ENCODE measurements at places on chromosomes 11 and 22.
A peak's percentile ranks its signal among the peaks of the same experiment; 100 is the strongest.

DNA sequence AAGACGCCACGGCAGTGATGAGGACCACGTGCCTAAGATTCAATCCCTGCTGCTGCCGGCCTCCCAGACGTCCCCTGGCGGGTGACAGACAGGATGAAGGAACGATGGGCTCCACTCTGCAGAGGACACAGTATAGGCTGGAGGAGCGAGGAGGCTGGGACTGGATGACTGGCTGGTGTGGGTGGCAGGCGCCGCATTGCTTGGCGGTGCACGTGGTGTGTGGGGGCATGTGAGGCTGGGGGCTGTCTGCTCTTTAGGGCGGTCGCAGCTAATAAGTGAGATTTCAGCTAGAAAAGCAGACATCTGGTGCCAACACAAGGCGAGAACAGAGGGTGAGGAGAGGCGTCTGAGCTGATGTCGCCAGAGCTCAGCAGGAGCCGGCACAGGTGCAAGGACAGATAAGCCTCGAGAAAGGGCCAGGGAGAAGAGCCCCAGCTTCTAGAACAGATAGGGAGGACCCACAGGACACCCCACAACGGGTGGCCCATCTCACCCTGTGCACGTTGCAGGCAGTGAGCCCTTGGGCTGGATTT lies 33.2 kb downstream of the TSPAN4 start:
- H3K4me3 ChIP-seq, result no peak overlapping the region
- no peak for DNase-seq
- peaks cover 7% of the 10 kb centered on the region for H3K4me1 ChIP-seq

DNA sequence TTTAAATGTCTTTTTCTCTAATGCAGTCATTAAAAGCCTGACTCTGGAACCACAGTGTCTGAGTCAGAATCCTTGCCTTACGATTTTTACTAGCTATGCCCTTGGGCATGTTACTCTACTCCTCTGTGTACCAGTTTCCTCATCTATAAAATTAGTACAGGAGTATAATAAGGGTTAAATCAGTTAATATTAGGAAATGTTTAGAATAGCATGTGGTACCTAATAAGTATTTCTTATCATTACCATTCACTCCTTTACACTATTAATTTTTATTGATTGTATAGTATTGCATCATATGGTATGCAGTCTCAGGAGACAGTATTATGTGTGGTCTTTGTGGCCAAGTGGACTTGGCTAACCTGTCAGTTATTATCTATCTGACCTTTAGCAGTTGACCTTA lies 68.2 kb downstream of the METTL15 start:
- no peaks in the 10 kb centered on the region for H3K27me3 ChIP-seq
- no peak overlapping the region for H3K4me3 ChIP-seq
- no peaks in the 10 kb centered on the region for H3K4me1 ChIP-seq

- no peaks in the 10 kb centered on the region for H3K27me3 ChIP-seq
- H3K36me3 ChIP-seq, result peaks cover 3% of the 10 kb centered on the region
- H3K4me3 ChIP-seq, result no peak overlapping the region
- H3K27ac ChIP-seq, result peak overlapping the region; percentile 47
- peaks cover 4% of the 10 kb centered on the region for H3K4me1 ChIP-seq
- no peak for DNase-seq
Measured at GRCh38 chr11:77884186-77884828, 63.4 kb downstream of the AAMDC start.

- no peak for DNase-seq
- peak within 1 kb of the TSS; percentile 82 for H3K4me3 ChIP-seq
- no peaks in the 10 kb centered on the region for H3K36me3 ChIP-seq
- H3K27ac ChIP-seq, result no peak within 1 kb of the TSS
Measured at GRCh38 chr11:35525501-35526175, at the start of gene PAMR1. PAMR1 (minus strand) TSS chr11:35525616; CDS start chr11:35525585, 31 bp downstream.

DNA sequence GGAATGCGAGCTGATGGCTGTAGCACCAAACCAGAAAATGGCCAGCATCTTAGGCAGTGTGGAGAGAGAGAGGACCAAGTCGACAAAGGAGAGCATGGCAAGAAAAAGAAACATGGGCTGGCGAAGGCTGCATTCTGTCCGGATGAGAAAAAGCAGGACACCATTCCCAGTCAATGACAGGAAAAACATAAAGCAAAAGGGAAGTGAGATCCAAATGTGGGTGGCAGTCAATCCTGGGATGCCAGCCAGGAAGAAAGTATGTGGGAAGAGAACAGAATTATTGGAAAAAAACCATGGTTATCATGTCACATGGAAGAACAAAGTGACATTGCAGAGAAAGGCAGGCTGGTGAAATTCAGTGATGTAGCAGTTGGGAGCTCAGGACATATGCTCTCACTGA lies 36.9 kb upstream of the OR56A1 start:
- H3K4me3 ChIP-seq, result no peak overlapping the region
- no peaks in the 10 kb centered on the region for H3K4me1 ChIP-seq

- H3K27me3 ChIP-seq, result peaks cover 11% of the 10 kb centered on the region
- no peak for DNase-seq
- no peak overlapping the region for H3K4me3 ChIP-seq
Measured at GRCh38 chr22:20967697-20968211, 699 bp downstream of the AIFM3 start.

- H3K4me1 ChIP-seq, result no peaks in the 10 kb centered on the region
- no peaks in the 10 kb centered on the region for H3K36me3 ChIP-seq
- H3K27ac ChIP-seq, result no peak overlapping the region
Measured at GRCh38 chr11:41431784-41432183, 27.7 kb downstream of the LRRC4C start.

DNA sequence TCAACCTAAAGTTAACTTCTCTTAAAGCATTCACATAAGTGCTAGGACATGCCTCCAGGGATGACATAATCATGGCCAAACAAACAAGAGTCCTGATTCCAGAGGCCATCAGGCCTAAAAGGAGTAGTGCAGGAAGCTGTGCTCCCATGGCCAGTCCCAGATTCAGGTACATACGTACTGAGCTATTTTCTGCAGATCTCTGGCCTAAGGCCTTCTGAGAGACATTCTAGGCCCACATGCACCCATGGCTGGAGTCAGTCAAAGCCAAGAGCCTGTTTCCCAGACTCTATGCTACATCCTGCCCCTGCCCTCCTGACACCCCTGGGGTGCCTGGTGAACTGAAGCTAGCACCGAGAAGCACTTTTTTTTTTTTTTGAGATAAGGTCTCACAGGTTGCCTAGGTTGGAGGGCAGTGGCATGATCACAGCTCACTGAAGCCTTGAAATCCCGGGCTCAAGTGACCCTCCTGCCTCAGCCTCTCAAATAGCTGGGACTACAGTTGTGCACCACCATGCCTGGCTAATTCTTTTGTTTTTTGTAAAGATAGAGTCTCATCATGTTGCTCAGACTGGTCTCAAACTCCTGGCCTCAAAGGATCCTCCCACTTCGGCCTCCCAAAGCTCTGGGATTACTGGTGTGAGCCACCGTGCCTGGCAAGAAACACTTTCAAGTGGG lies 553 bp downstream of the CD3D start:
- no peaks in the 10 kb centered on the region for H3K36me3 ChIP-seq
- no peak overlapping the region for H3K4me3 ChIP-seq
- H3K27ac ChIP-seq, result no peak overlapping the region
- H3K27me3 ChIP-seq, result peaks cover 33% of the 10 kb centered on the region

GRCh38 chr11:61779666-61780525 lies 12.5 kb downstream of the TMEM258 start:
- H3K27ac ChIP-seq, result no peak overlapping the region
- H3K27me3 ChIP-seq, result no peaks in the 10 kb centered on the region
- H3K36me3 ChIP-seq, result peaks cover 8% of the 10 kb centered on the region
- no peak overlapping the region for H3K4me3 ChIP-seq
- DNase-seq, result no peak

DNA sequence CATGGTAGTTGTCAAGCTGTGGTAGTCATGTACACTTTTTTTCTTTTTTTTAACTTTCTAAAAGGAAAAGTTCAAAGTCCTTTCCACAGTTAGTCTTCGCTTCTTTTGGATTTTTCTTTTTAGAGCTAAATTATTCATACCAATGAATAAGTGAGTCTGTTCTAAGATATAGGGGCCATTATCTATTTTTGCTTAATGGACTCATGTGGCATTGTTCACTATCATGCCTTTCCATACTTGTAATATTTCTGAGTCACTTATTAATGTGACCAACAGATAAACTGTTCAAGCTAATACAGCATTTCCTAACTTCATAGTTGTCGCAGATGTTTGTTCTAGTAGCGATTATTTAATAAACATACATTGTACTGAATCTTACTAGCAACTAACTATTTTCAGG lies 8.0 kb upstream of the B3GNT6 start:
- H3K4me3 ChIP-seq, result no peak overlapping the region
- no peak for DNase-seq
- H3K27ac ChIP-seq, result no peak overlapping the region

- H3K27me3 ChIP-seq, result no peaks in the 10 kb centered on the region
- DNase-seq, result no peak
- H3K4me1 ChIP-seq, result peaks cover 12% of the 10 kb centered on the region
- no peak overlapping the region for H3K4me3 ChIP-seq
Measured at GRCh38 chr11:66101066-66101464, 31.0 kb downstream of the PACS1 start.

DNA sequence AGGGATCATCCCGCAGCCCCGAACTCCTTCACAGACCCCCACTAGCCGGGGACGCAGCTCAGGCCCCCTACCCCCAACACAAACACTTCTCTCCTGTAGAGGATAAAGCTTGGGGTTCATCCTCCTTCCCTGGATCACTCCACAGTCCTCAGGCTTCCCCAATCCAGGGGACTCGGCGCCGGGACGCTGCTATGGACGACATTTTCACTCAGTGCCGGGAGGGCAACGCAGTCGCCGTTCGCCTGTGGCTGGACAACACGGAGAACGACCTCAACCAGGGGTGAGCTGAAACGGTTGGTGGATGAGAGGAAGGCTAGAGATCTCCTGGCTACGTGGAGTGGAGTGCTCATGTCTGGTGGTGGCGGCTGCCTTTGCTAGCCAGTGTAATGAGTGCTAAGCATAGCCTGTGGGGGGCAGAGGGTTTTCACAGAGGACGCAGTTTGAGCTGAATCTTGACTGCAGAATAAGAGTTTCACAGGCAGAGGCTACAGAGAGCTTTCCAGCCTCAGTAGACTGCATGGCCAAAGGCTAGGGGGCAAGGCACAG lies 580 bp downstream of the ILK start:
- H3K36me3 ChIP-seq, result peaks cover 12% of the 10 kb centered on the region
- no peak overlapping the region for H3K4me3 ChIP-seq
- no peak overlapping the region for H3K27ac ChIP-seq
- H3K27me3 ChIP-seq, result no peaks in the 10 kb centered on the region
- peaks cover 26% of the 10 kb centered on the region for H3K4me1 ChIP-seq

GRCh38 chr11:133720951-133721350 lies 124.4 kb downstream of the SPATA19 start:
- H3K27ac ChIP-seq, result no peak overlapping the region
- H3K4me1 ChIP-seq, result peaks cover under 1% of the 10 kb centered on the region
- no peak overlapping the region for H3K4me3 ChIP-seq
- peaks cover 22% of the 10 kb centered on the region for H3K27me3 ChIP-seq
- no peak for DNase-seq
- no peaks in the 10 kb centered on the region for H3K36me3 ChIP-seq

DNA sequence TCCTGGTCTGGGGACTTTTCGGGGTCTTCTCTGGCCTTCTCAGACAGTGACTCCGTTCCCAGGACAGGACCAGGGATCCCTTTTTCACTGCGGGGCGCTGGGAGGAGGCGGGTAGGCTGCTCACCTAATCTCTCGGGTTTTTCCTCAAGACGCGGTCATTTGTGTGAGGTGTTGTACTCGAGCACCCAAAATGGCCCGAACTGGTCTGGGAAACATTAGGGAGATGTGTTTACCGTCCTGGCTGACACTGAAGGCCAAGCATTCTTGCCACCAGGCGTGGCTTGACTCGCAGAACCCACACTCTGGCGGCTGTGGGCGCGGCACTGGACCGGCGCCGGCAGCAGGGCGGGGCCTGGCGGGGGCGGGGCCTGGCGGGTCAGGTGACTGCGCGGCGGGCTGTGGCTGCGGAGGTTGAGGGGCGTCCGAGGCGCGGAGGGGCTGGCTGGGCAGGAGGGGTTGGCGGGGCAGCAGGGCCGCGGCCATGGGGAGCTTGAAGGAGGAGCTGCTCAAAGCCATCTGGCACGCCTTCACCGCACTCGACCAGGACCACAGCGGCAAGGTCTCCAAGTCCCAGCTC lies at the start of gene SWAP70:
TSS of gene SWAP70 (plus strand) at position 379 of the 577 bp plus-strand sequence. CDS start at position 482, 103 bp downstream.
- peaks cover 28% of the 10 kb centered on the region for H3K36me3 ChIP-seq
- peak within 1 kb of the TSS; percentile 95 for H3K27ac ChIP-seq
- no peaks in the 10 kb centered on the region for H3K27me3 ChIP-seq
- peak within 1 kb of the TSS; percentile 93 for H3K4me3 ChIP-seq

DNA sequence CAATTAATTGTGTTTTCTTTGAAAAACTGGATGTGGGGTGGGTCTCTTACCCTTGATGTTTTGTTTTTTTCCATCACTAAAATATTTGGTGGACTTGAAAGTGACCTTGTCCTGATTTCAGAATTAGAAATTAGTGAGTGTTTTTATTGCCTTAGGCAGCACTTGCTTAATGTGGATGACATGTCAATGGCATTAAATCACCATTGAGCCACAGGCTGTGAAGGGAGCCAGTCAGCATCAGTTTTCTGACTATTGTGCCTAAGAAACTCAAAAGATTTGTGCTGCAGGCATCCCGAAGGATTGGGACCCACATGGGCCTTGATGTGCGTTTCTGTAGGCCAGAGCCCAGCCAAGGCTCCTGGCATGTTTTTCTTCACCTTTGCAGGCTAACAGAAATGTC lies 53.8 kb downstream of the SWAP70 start:
- no peak for DNase-seq
- H3K4me1 ChIP-seq, result peaks cover 16% of the 10 kb centered on the region
- peaks cover 29% of the 10 kb centered on the region for H3K36me3 ChIP-seq
- H3K4me3 ChIP-seq, result no peak overlapping the region

DNA sequence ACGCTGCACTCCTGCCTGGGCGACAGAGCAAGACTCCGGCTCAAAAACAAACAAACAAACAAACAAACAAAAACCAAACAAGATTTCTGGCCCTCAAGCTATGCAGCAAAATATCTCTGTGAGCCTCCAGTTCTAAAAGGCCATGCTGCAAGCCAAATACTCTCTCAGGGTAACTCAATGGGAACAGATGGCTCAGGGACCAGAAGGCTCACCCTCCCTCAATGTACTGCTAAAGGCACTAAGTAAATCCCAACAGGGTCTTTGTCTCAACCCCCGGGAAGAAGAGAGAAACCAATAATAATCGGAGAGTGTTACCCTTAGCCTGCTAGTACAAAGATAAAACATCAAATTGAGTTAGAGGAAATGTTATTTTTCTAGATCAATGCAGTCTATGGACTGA lies 119.7 kb upstream of the ZC3H12C start:
- no peaks in the 10 kb centered on the region for H3K27me3 ChIP-seq
- no peaks in the 10 kb centered on the region for H3K36me3 ChIP-seq
- peaks cover 7% of the 10 kb centered on the region for H3K4me1 ChIP-seq
- no peak overlapping the region for H3K4me3 ChIP-seq

DNA sequence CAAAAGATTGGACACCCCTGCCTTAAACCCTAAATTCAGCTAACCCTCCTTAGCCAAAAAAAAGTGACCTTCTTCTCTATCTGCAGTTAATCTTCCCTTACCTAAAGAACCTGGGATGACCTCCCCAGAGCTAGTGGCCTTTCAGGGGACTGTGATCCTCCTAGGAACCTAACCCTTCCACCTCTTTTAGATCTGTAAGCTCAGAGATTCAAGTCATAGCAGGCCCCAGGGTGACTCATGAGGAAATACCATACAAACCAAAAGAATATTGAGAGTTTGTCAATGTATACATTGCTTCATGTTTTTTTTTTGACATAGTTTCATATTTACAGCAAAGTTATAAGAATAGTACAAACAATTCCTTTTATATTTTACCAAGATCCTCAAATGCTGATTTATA lies 38.3 kb upstream of the CXCR5 start:
- peak overlapping the region; percentile 85 for H3K27ac ChIP-seq
- peaks cover 4% of the 10 kb centered on the region for H3K4me1 ChIP-seq
- DNase-seq, result no peak
- H3K27me3 ChIP-seq, result peaks cover 2% of the 10 kb centered on the region
- H3K4me3 ChIP-seq, result no peak overlapping the region
- H3K36me3 ChIP-seq, result no peaks in the 10 kb centered on the region

Measured in type B pancreatic cell (in vitro differentiated cells).